ENCODE measurements at places on chromosomes 11 and 22.

- no peak for DNase-seq
Observed at GRCh38 chr22:30279046-30279788, 10.1 kb downstream of the CASTOR1 start.

- DNase-seq = peak; percentile 61
Observed at GRCh38 chr11:66478729-66479393, 1.4 kb upstream of the DPP3 start.

- DNase-seq = no peak
Observed at GRCh38 chr11:110090466-110091026, 2.6 kb upstream of the ZC3H12C start.

DNA sequence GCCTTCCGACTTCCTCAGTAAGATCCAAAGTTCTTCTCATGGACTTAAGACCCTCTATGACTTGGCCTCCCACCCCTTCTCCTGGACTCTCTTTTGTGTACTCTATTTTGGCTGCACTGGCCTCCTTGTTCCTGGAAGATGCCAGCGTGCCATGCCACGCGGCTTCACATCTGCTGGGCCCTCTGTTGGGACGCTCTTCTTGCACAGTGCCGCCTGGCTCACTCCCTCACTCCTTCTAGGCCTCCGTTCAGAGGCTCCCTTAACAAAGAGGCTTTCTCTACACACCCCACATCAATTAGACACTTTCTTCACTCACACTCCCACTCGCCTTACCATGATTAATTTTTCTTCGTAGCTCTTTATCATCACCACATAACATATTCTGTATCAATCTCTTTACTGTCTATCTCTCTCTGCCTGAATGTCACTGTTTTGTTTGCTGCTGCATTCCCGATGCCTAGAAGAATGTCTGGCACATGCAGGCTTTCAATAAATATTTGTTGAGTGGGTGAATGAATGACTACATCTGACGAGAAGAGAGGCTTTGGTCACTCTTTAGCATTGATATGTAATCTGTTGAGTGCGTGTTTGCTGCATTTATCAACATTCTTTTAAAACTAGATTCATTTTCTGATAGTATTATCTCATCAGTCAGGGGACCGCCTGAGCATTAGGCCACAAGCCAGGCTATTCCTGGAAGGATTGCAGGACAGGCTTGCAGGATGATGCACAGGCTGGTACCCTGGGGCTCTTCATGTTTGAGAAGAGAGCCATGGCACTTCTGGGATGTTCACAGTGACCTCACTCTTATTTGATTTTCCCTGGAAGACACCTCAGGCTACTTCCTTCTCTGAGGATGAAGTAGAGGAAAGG, 60.6 kb upstream of the AMPD3 start:
- no peak for DNase-seq

DNA sequence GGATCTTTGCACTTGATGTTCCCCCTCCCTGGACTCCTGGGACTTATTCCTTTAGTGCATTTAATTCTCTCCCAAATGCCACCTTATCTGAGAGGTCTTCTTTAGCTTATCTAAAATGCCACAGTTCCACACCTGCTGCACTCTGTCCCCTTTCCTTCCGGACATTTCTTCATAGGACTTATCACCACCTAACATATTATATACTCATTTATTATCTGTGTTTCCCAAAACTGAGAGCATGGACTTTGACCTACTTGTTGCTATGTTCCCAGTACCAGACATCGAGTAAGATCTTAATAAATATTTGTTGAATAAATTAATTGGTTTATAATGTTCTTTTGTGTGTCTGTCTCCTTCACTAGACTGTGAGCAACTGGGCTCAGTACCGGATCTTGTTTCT, 585.3 kb downstream of the INSC start:
- DNase-seq = no peak

GRCh38 chr11:22807855-22808570, 21.6 kb downstream of the SVIP start:
- no peak for DNase-seq

GRCh38 chr11:34926101-34926830, 9.8 kb downstream of the PDHX start:
- DNase-seq = no peak

Data from GM12891 (cell line).